Sigmoid colon (tissue), 7 donors: ENCODE measurements at places on chromosomes 2 and 18. TPM values are rescaled to one million over a fixed set of nuclear protein-coding genes. Genes with fewer than 3 reads are reported as not detected.

DNA sequence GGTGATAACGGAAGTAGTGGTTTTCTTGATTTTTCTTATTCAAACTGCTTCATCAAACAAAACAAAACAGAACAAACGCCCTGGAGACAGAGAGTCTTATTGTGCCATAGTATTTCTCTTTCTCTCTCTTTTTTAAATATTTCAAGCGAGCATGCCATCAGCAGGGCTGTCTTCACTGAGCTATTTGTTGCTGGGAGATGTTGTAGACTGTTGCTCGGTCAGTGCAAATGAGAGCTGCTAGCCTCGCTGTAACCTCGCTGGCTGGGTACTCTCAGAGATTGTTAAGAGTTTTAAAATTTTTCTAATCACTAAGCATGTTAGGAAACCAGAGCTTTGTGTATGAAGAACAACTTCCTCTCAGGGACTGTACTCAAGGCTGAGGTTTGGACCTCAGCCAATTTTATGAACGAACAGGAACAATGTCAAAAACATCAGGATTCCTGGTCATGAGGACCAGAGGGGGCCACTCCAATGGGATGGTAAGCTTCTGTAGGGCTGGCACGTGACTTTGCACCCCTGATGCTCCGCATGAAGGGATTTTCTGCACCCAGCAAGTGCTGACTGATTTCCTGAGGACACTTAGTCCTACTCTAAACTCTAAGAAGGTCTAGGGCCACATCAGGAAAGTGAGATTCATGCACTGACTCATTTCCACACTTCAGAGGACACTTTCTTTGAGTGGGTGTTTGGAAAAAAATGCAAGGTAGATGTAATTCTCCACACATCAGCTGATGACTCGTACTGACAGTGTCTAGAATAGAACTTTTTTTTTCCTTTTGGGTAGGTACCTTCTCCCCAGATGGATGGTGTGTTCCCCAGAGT is 59.8 kb upstream of the IL1R1 start:
- DNase-seq, result peak; percentile 77

Gene THAP4
- 38.8 TPM for total RNA-seq

DNA sequence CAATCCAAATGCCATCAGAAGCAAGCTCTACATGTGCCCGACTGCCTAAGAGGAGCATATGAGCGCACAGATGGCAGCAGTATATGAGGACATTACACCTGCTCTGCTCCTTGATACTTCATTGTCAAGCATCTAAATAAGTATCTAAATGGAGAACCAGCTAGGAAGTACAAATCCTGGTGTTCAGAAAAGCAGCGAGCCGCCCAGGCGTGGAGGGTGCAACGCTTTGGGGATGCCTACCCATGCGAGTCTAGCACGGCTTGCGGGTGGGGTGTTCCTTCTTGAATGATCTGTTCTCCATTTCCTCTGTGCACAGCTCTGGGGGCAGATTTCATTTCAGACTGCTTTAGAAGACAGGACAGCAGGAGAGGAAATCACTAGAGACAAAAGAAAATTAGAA is 63.0 kb upstream of the BCL2L11 start:
- no peak for DNase-seq

- no peak for DNase-seq
Measured at GRCh38 chr2:151106805-151107506, 154.7 kb downstream of the RBM43 start.

Gene ATG16L1
- total RNA-seq, result 37.3 TPM
